Kidney epithelial cell (primary cell): ENCODE measurements at places on chromosomes 2 and 18. TPM values are rescaled to one million over a fixed set of nuclear protein-coding genes. Genes with fewer than 3 reads are reported as not detected.
A peak's percentile ranks its signal among the peaks of the same experiment; 100 is the strongest.

GRCh38 chr2:112812318-112813267 lies 24.0 kb downstream of the IL1B start:
- no peak for DNase-seq

Gene CCDC102B
- total RNA-seq: 0.54 and 1.6 TPM in 2 replicates

GRCh38 chr2:16312771-16313170 lies 352.9 kb downstream of the CYRIA start:
- no peak for DNase-seq

Gene ALK
- total RNA-seq: not detected in 2 replicates

- DNase-seq: no peak
These were observed 153.8 kb upstream of the HNRNPA3 start for GRCh38 chr2:177058747-177059146.

DNA sequence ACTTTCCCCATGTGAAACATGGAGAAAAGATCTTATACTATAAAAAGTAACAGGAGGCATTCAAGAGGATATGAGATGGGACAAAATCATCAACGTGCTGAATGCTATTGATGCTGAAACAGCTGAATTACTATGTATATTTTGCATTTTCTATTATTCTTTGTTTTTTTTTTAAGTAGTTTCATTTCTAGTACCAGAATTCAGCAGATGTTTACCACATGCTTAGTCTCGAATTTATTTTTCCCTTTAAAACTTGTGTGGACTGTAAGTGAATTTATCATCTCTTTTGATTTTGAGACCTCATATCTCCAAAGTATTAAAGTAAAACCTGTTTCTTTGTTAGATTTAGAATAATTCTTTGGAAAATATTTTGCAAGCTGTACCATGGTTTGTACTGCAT lies 205.8 kb downstream of the PTPRM start:
- DNase-seq: no peak

DNA sequence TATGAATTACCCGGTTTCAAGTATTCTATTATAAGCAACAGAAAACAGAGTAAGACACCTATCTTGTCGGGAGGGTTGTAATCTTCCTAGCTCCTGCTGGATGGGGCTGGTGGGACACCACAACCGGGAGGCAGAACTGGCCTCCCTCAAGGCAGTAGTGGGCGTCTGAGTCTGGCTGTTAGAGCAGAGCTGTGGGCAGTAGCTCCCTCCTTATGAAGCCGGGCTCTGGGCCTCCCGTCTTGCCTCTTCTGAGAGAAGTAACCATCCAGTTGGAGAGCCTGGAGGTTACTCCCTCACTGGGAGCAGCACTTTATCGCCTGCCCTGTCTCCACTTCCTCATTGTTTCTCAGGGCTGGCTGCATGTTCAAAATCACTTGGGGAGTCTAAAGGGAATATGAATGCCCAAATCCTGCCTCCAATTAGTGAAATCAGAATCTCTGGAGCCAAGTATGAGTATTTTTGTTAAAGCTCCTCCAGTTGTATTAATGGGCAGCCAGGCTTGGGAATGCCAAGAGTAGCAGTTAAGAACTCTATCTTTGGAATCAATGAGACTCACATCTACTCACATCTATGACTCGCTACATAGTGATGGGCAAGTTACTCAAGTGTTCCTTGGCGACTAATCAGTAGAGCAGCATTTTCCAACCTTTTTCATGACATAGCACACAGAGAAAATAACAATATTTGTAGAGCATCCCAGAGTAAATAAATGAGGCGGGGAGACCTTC lies 27.3 kb upstream of the NRP2 start:
- peak; percentile 67 for DNase-seq

GRCh38 chr18:79384151-79384807 lies 11.5 kb upstream of the NFATC1 start:
- no peak for DNase-seq

GRCh38 chr18:42274488-42275137 lies 319.6 kb downstream of the PIK3C3 start:
- DNase-seq: no peak

- DNase-seq: no peak
These were observed 23.2 kb downstream of the DNAJC27 start for GRCh38 chr2:24948506-24948905.

Gene CRYGD
- not detected in 2 replicates for total RNA-seq

DNA sequence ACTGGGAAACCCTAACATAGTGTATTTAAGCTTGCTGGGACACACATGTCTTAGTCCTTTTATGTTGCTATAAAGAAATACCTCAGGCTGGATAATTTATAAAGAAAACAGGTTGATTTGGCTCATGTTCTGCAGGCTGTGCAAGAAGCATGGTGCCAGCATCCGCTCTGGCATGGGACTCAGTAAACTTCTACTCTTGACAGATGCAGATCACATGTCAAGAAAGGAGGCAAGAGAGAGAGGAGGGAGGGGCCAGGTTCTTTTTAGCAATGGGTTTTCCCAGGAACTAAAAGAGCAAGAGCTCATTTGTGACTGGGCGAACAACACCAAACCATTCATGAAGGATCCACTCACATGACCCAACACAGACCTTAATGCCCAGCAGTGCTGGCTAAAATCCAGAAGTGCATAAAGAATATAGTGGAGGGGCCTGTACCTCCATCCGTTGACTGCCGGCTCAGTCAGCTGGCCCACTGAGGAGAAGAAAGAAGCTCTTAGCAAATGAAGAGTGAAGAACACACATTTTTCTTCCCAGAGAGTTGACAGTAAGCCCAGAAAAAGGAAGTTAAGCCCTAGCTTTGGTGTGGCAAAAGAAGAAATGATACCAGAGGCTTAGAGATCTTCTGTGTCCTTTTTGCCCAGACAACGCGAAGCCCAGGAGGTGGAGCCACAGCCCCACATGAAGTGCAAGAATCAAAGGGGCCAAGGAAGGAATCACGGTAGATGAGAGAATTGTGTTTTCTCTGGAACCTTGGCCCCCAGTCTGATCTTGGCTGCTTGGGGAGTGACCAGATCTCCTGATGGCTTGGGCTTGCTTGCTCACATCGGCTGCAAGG lies 183.5 kb upstream of the FAM98A start:
- no peak for DNase-seq

Gene RND3
- 231 and 259 TPM in 2 replicates for total RNA-seq

DNA sequence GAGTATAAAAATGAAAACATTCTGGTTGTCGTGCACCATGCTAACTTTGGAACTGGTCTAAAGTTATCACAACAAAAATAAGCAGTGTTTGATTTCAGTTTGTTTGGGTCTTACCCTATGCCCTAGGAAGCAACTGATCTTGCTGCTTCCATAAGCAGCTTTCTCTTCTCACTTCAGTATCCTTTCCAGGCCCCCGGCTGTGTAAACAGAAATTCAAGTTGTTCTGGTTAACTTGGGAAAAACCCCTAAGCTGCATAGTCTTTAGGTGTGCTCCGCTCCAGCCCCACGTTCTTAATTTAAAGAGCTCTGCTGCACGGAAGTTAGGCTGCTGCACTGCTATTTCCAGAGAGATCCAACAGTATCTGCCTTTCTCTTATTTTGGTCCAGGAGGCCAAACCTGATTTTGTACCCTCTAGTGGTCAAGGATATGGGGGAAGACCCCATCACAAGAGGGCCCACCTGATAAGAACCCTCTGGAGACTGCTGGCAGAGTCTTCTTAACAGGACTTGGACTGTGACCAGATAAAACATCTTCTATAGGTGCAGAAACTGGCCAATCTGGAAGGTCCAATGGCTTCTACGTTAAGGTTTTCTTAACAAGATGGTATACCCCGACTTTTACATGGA lies 69.1 kb downstream of the FEZ2 start:
- no peak for DNase-seq

Gene SCYGR4
- total RNA-seq: not detected in 2 replicates

GRCh38 chr2:46836295-46837111 lies 79.1 kb downstream of the MCFD2 start:
- no peak for DNase-seq

DNA sequence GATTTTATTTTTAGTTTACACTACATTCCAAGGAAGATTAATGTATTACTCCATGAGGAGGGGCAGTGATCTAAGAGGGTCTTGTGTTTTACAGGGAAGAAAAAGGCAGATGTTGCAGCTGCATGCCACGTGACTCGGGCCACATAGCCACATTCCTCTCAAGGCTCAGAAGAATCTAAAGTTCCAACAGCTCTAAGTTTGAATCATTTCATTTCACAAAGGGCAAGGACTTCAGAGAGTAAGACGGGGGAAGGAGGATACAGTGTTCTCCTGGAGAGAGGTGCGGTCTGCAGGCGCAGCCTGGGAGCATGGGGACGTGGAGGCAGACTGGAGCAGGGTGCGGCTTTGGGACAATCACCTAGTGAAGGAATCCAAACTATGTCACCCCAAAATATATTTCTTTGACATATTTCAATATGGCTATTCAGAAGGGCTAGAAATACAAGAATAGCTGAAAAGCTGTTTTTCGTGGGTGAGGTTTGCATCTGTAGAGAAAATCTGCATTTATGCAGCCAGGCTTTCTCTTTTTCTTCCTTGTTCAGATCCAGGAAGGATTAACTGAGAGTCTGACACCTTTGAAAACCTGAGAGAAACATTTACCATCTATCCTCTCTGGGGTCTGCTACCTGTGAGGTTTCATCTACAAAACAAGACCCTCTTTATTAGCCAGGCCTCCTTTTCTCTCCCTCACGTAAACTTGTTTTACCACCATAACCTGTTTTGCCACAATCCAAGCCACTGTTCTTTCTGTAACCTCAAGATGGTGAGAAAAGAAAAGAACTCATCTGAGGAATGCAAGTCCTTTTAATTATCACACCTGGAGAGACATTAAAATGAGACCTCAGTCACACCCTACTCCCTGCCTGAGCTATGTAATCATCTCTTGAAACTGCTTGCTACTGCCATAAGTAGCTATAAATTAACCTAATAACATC lies 165.1 kb upstream of the NDUFV2 start:
- DNase-seq: no peak

DNA sequence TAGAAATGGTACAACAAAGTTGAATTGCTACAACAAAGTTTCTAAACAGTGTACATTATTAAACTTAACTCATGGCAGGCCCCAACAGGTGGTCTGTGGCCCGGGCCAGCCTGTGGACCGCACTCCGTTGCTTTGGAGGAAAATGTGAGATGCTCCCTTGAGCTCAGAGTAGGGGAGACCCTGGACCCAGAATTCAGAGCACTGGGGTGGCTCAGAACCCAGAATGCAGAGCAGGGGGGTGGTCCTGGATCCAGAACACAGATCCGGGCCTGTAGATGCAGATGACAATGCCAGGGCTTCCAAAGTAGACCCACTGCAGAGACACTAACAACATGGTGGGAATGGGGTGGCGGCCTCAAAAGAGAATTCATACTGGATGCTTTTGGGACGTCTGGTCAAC lies 311.0 kb downstream of the NDUFA10 start:
- DNase-seq: no peak

- DNase-seq: no peak
These were observed 148.3 kb downstream of the PLEKHA3 start for GRCh38 chr2:178628605-178629004.

DNA sequence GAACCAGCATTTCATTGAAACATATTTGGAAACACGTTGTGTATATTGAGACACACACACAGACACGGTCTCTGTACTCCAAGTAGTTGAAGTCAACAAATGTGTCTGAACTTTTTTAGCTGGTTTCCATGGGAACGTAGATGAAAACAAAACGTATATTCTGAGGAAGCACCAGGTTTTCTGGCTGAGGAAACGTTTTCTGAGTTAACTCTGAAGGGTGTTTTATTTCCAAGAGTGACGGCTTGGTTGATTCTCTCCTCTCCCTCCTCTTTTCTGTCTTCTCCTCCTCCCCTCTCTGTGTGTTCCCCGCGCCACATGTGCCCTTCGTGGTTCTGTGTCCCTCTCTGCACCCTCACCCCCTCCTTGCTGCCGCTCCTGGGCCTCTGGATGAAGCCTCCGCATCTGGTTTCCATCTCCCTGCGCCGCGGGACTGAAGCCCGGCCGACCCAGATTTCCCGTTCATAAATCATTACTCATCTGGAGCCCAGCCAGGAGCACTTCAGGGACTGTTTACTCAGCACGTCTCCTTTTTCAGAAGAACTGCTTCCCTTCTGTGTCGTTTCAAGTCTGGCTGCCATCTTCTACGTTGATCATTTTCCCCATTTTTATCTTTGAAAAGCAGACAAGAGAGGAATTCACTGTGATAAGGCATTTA lies 122.7 kb downstream of the COL6A3 start:
- no peak for DNase-seq

DNA sequence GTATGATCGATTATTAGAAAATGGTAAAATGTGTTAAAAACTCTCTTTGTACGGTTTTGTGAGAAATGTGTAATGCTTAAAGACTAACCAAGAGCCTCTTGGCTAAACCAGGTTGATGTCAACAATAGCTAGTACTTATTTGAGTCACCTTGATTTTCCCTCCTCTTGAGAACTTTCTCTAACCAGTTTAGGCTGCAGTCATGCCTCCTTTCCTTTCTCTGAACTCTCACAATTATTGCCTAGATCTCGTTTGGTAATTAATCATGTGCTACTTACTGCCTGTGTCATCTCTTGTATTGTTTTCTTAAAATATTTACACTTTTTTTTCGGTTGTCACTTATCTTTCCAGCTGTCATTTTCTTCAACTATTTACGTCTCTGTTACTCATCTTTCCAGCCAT lies 1.1 kb upstream of the EPC2 start:
- DNase-seq: no peak

DNA sequence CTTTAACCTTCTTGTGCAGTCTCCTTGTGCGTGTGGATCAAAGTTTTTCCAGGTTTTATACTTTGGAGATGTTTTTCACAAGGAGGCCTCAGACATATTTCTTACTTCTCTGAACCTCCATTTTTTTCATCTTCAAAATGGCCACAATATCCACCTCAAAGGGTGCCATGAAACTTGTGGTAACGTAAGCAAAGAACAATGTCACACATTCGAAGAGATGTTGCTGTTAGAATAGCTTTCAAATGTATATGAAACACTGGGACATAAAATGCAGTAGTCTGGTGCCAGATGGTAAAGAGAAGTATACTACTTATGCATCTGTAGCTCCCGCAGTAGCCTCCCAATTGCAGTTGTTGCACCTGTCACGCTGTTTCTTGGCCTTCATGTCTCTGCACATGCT lies 2.6 kb upstream of the KRCC1 start:
- DNase-seq: no peak

Gene CABYR
- total RNA-seq: 5.1 and 5.5 TPM in 2 replicates

Gene ZC3H8
- 22.7 and 47.5 TPM in 2 replicates for total RNA-seq

Gene PLEKHA3
- 9.7 and 11.4 TPM in 2 replicates for total RNA-seq

- no peak for DNase-seq
These were observed 95.6 kb upstream of the KCNH7 start for GRCh38 chr2:162934191-162934590.

DNA sequence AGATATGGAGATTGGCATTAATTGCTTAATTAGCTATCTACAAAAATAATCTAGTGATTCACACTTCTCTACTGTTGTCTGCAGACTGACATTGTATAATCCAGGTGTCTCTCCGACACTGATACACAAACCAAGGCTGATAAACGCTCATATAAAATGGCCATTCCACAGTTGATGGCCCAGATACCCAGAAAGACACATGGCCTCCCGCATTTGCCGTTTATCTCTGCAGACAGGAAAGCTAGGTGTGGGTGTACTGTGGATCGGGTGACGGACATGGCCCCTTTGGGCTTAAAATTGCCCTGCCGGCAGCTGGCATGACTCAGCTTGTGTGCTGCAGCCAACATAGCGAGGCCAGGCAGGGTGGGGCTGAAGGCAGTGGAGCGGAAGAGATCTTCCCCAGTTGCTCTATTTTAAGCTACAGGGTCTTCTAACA lies 18.5 kb downstream of the PMAIP1 start:
- no peak for DNase-seq

Gene EPAS1
- 94.3 and 134 TPM in 2 replicates for total RNA-seq

- DNase-seq: no peak
These were observed 235.6 kb upstream of the ZSWIM2 start for GRCh38 chr2:187084524-187084923.

GRCh38 chr2:52597346-52597745 lies 1170.3 kb upstream of the CHAC2 start:
- no peak for DNase-seq

Gene PRKAG3
- total RNA-seq: not detected in 2 replicates

- no peak for DNase-seq
These were observed 53.5 kb downstream of the MEP1B start for GRCh38 chr18:32243358-32243757.
